ENCODE measurements at places on chromosomes 16 and 17. TPM values are rescaled to one million over a fixed set of nuclear protein-coding genes. Genes with fewer than 3 reads are reported as not detected.

DNA sequence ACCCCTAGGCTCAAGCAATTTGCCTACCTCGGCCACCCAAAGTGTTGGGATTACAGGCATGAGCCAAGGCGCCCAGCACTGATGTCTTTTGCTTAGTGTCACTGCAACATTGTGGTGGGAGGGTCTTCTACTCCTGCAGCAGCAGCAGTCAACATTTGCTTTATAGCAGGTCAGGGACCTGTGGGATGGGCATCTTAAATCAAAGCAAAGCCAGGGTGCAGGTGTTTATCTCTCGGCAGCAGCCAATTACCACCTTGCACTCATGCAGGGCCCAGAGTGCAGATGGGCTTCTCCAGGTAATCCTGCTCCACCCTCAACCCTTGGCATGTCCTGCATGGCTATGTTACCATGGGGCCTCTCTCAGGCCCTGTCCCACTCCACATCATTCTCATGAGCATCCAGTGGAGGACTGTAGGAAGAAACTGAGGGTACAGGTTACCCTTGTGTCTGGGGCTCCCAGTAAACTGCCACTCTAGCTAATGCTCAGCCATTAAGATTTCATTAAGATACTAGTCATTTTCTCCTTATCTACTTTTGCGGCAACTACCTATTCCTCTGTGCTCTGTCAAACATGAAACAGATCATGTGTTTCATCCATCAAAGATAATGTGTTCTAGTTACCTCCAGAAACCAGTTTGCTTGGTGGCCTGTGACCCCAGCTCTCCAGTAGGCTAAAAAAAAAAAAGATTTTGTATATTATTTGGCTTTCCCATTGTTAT is 16.8 kb downstream of the ADGRG5 start:
- H3K4me1 ChIP-seq: peaks cover 9% of the 10 kb centered on the region
- peaks cover 51% of the 10 kb centered on the region for H3K36me3 ChIP-seq
- H3K4me3 ChIP-seq: no peak overlapping the region
- H3K27me3 ChIP-seq: no peaks in the 10 kb centered on the region
- DNase-seq: no peak

DNA sequence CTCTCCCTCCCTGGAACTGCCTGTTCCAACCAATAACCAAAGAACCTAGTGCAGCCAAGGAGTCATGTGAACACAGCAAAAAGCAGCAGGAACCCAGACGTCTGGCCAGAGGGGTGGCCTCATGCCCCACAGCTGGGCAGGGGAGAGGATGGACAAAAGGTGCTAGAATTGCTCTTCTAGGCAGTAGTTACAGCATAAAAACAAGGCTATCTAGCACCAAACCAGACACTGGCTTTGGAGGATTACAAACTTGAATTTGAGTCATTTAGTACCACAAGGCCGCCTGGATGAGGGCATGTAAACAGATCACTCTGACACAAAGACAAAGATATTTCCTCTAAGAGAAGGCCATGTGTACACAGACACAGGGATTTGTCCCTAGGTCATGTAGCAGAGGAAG is 423.3 kb upstream of the MAF start:
- no peaks in the 10 kb centered on the region for H3K27me3 ChIP-seq
- H3K4me1 ChIP-seq: no peaks in the 10 kb centered on the region
- H3K4me3 ChIP-seq: no peak overlapping the region
- H3K36me3 ChIP-seq: no peaks in the 10 kb centered on the region

DNA sequence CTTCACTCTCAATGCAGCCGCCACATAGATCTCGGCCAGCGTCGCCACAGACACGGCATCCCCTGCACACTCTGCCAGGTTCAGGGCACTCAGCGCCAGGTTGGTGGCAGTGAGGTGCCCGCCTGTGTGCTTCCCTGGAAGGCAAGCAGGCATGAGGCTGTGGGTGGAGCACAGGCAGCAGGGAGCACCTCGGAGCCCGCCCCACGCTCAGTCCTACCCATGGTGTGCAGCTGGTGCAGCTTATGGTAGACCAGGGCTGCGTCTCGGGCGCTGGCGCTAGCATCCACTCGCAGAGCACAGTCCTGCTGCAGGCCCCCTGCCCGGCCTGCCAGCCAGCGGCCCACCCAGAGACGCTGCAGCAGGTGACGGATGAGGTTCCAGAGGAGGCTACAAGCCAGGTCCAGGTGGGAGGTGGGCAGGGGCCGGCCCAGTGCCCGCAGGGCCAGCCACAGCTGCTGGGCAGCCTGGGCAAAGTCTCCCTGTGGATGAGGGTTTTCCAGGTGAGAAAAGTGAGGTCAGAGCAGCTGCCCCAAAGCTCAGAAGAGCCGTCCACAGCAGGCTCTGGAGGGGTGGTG is 20.5 kb downstream of the SREBF1 start:
- no peaks in the 10 kb centered on the region for H3K36me3 ChIP-seq
- H3K27ac ChIP-seq: no peak overlapping the region
- no peaks in the 10 kb centered on the region for H3K27me3 ChIP-seq
- no peak for DNase-seq

Gene TRPV3
- polyA plus RNA-seq: 1.3 TPM

DNA sequence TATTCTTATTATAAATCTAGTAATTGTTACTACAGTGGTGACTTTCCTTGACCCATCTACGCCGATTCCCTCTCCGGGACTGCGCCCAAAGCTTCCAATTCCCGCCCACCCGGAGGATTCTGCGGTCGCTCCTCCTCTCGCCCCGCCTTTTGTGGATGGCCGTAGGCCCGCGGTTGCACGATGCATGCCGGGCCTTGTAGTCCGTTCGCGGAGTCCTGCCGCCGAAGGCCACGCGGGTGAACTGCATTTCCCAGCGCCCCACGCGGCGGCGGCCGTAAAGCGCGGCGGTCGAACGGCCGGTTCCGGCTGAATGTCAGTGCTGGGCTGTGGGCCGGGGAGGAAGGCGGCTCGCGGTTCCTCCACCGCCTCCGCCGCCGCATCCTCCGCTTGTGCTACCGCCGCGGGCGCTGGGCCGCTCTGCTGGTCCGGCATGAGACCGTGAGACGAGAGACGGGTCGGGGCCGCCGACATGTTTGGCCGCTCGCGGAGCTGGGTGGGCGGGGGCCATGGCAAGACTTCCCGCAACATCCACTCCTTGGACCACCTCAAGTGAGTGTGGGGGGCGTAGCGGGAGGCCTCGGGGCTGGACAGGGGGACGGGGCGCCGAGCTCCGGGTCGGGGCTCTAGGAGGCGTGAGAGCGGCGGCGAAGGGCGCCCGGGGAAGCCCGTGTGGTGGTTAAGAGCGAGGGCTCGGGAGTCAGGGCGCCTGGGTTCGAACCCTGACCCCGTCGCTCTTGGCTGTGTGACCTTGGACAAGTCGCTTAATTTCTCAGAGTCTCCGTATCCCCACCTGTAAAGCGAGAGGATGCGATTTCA is at the start of gene CLEC16A:
TSS of gene CLEC16A (plus strand) at position 316 of the 816 bp plus-strand sequence. CDS start at position 470, 154 bp downstream.
- no peaks in the 10 kb centered on the region for H3K36me3 ChIP-seq
- DNase-seq: peak; percentile 96
- no peaks in the 10 kb centered on the region for H3K27me3 ChIP-seq
- H3K4me1 ChIP-seq: peaks cover 79% of the 10 kb centered on the region
- H3K27ac ChIP-seq: peak within 1 kb of the TSS; percentile 54

GRCh38 chr17:76090517-76091129 is 11.6 kb downstream of the ZACN start:
- H3K36me3 ChIP-seq: peaks cover under 1% of the 10 kb centered on the region
- no peak overlapping the region for H3K27ac ChIP-seq
- no peak overlapping the region for H3K4me3 ChIP-seq
- no peaks in the 10 kb centered on the region for H3K4me1 ChIP-seq
- H3K27me3 ChIP-seq: no peaks in the 10 kb centered on the region
- DNase-seq: no peak

GRCh38 chr17:52710363-52710901 is 551.9 kb upstream of the CA10 start:
- no peak for DNase-seq
- H3K27ac ChIP-seq: no peak overlapping the region
- H3K4me3 ChIP-seq: no peak overlapping the region
- no peaks in the 10 kb centered on the region for H3K4me1 ChIP-seq
- no peaks in the 10 kb centered on the region for H3K27me3 ChIP-seq
- no peaks in the 10 kb centered on the region for H3K36me3 ChIP-seq

DNA sequence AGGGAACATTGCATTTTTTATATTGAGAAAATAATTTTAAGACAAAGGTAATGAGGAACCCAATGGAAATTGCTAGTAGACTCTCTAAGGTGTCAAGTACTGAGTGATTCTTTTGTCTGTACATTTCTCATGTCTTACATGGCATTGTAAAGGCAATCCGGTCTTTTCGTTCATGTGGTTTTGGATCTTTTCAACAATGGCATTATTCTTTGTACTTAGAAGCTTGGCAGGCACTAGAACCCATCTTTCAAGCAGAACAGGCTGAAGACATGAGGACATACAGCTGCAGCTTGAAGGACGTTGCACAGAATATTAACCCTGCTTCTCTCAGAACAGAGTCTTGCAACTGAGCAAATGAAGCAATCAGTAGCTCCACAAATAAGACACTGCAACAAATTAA is 231.5 kb upstream of the ZFHX3 start:
- no peak overlapping the region for H3K4me3 ChIP-seq
- no peaks in the 10 kb centered on the region for H3K4me1 ChIP-seq
- H3K27me3 ChIP-seq: no peaks in the 10 kb centered on the region
- H3K36me3 ChIP-seq: no peaks in the 10 kb centered on the region

- no peaks in the 10 kb centered on the region for H3K36me3 ChIP-seq
- H3K27me3 ChIP-seq: no peaks in the 10 kb centered on the region
- H3K4me3 ChIP-seq: no peak overlapping the region
- no peaks in the 10 kb centered on the region for H3K4me1 ChIP-seq
Observed at GRCh38 chr16:48395375-48395774, 10.2 kb upstream of the SIAH1 start.

DNA sequence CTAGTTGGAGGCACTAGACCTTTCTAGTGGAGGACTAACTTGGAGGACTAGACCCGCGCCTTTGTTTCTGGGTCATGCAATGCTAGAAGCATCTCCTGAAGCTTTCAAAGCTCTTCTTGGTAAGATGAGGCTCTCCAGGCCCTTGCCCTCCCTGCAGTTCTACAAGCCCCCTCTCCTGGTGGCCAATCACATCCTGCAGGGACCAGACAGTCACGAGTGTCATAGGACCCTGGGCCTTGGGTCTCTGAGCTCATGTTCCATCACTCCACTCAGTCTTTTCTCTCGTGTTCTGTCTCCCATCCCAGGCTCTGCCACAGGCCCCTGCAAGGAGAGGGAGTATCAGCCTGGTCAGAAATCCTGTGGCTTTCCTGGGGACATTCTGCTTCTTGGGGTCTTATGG is 119.6 kb downstream of the CYLD start:
- DNase-seq: no peak
- H3K27ac ChIP-seq: no peak overlapping the region
- no peak overlapping the region for H3K4me3 ChIP-seq
- no peaks in the 10 kb centered on the region for H3K36me3 ChIP-seq

DNA sequence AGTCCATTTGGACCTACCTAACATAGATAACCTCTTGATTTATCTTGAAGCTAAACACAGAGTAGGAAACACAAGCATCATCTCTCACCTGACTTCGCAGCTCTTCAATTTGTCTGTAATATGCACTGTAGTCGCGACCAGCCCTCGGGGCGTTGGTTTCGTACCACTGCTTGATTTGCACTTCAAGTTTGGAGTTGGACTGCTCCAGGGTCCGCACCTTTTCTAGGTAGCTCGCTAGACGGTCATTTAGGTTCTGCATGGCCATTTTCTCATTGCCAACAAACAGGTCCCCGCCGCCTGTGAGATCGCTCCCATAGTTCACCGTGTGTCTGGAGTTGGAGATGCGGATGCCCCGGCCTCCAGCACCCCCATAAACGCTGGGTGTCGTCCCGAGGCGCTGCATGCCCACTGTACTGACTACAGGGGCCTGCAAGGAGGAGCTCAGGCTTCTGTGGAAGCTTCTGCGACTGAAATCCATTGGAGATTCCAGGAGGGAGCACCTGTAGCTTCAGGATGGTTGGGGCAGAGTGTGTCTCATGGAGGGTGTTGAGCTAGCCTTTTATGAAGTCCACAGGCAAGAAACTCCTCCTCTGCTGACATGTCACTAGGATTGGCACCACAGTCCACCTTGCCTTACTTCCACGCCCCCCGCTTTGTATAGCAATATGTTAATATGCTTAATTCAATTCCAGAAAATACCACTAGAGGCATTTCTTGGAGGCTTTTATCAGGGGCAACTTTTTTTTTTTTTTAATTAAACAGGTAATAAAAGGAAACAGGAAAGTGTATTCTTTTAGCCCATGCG is at the start of gene KRT20:
TSS of gene KRT20 (minus strand) at position 535 of the 805 bp plus-strand sequence. CDS start at position 478, 57 bp downstream.
- DNase-seq: no peak
- H3K27me3 ChIP-seq: peaks cover 12% of the 10 kb centered on the region
- H3K4me3 ChIP-seq: no peak within 1 kb of the TSS

- H3K4me3 ChIP-seq: no peak overlapping the region
- DNase-seq: no peak
- H3K4me1 ChIP-seq: peaks cover 5% of the 10 kb centered on the region
Observed at GRCh38 chr17:50364715-50365114, 8.3 kb downstream of the MRPL27 start.

DNA sequence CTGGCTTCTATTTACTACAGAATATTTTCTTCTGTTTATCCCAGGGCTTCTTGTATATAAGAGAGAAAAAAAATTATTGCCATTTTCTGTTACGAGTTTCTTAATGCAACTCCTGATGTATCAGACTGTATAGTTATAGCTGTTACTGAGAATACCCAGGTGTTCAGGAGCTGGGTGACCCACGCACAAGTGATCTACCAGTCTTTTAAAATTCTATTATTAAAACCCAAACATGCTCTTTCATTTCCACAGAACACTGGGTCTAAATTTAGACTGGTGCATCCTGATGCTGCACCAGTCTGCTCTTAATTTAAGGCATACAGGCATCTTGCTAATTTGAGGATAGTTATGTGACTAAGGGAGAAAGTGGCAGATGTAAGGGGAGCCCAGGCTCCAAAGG is 31.2 kb upstream of the NLRP1 start:
- H3K4me3 ChIP-seq: no peak overlapping the region
- H3K27me3 ChIP-seq: no peaks in the 10 kb centered on the region
- no peak overlapping the region for H3K27ac ChIP-seq
- H3K36me3 ChIP-seq: no peaks in the 10 kb centered on the region
